ENCODE measurements at places on chromosomes 12 and 14. TPM values are rescaled to one million over a fixed set of nuclear protein-coding genes. Genes with fewer than 3 reads are reported as not detected.

Gene CCDC175
- not detected for polyA plus RNA-seq

Gene SOAT2
- polyA plus RNA-seq: not detected

Gene CDCA3
- polyA plus RNA-seq: 39.9 TPM

Gene BBS10
- 1.7 TPM for polyA plus RNA-seq

Gene LIN7A
- polyA plus RNA-seq: not detected

All from foreskin keratinocyte (primary cell).